ENCODE measurements at places on chromosomes 3 and 15. TPM values are rescaled to one million over a fixed set of nuclear protein-coding genes. Genes with fewer than 3 reads are reported as not detected.

DNA sequence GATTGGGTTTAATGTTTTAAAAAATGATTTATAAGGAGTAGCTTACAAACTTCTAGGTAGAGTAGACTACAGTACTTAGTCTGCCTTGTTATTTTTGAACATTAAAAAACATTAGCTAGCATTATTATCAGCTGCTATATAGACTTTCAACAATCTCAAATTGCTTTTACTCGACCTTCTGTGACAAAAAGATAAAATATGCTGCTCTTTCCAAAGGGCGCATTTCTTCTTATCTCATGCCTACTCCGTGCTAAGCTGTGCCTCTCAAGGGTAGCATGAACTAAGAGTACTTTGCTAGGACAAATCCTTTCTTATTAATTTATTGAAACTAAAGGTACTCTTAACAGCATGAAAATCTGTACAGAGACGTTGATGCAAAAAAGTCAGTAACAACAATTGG lies 71.3 kb downstream of the SPRED1 start:
- DNase-seq = no peak

ATP8B4 gene
- total RNA-seq = 17.2 TPM

- DNase-seq = no peak
Observed at GRCh38 chr15:82535566-82536408, 4.5 kb downstream of the RPS17 start.

THRB gene
- total RNA-seq = 28.0 TPM

DNA sequence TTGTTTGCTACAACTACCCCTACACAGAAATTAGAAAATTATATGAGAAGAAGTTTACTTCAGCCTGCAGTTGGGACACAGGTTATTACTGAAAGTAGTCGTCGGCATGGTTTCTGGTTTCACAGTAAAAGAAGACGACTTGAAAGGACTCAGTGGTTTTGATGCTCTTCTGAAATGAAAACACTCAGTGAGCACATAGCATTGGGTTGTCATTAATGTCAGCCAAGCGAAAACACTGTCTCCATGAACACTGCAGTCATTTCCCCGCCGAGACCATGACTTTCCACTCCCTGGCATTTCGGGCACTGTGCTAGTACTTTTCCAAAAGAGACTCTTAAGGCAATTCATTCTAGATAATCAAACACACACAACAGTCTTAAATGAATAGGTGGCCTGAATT lies 69.2 kb upstream of the ICE2 start:
- DNase-seq = no peak

- DNase-seq = no peak
Observed at GRCh38 chr15:94256511-94256910, 25.1 kb downstream of the MCTP2 start.

DCLK3 gene
- 0.12 TPM for total RNA-seq

- no peak for DNase-seq
Observed at GRCh38 chr15:74657846-74658245, 38.0 kb downstream of the EDC3 start.

DNA sequence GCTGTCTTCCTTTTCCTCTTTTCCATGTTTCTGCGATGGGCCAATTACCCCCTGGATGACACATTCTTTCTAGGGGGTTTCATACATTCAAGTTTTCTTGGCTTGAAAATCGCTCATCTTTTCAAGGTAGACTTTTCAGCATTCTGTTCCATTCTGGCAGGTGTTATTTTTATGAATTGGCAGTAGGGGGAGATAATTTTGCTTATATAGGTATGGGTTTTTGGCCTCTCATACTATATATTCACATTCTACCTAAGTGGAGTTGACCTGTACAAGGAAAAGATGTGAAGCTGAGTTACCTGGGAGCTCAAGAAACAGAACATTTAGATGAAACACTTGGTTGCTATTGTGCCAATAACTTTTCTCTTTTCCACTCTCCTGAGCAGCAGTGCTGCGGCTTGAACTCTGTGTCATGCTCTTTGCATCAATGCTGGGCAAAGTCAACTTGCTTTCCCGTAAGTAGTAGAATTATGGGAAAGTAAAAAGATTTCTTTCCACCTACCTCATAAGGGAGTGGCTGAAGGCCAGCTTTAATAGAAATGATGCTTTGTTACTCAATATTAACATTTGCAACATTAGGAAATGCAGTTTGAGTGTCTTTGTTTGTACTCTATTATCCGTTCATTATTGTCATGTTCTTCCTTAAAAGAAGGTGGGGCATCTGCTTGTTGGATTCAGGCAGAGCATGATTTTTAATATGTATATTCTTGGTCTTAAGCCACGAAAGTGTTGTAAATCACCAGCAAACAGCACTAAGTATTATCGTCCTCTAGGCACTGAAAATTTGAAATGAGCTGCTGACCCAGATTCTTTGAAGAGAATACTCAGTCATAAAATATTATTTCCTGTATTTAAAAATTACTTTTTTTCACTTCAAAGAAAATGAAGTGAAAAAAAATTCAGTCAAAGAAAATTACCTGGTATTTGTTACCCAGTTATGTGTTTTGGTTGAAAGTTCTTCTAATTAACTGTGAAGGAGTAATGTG lies 27.7 kb upstream of the MFSD1 start:
- DNase-seq = no peak

Measured in omental fat pad (tissue), 4 donors.